CD4-positive, alpha-beta T cell treated with Interleukin-2 at 100 ng/mL for 4 hours (primary cell): ENCODE measurements at places on chromosomes 6 and 20.

DNA sequence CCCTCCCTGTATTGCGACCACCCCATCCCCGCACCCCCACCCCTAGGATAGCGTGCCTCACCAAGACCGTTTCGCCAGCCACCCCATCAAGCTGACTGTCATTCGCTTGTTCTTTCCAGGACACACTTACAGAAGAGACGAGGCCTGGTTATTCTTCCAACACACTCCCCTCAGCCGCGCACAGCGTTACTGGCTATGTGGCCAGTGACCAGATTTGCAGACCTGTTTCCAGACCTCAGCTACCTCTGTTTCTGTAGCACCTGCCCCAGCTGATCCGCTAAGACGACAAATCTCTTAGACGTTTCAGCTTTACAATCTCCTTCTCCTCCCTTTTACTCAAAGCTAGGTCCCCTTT is 26.1 kb downstream of the HLA-F start:
- no peak for DNase-seq

DNA sequence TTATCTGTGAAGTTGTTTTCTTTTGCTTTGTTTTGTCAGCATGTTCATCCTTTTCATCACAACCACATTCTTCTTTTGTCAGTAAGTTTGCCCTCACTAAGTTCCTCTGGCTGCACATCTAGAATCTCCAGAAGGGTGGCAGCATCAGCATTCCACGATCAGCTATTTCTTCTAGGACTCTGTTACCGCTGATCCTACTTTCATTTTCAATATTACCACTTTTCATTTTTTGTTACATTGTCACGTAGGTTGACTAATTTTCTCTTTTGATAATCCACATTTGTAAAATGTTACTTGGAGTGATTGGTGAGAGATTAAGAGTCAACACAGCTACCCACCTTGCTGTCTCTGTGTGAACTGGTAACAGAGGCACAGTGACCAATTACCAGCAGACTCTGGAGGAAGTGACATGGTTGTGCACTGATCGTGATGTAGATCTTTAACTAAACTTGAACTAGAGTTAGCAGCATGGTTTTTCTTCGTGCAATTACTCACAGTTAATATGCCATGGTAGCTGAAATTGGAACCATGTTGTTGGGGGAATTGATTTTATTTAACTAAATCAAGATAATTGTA is 307.9 kb upstream of the SLC35B3 start:
- no peak for DNase-seq

- no peak for DNase-seq
Observed at GRCh38 chr6:72217626-72218025, 331.3 kb downstream of the RIMS1 start.

GRCh38 chr6:52328303-52328662 is 33.7 kb upstream of the PAQR8 start:
- DNase-seq: no peak

DNA sequence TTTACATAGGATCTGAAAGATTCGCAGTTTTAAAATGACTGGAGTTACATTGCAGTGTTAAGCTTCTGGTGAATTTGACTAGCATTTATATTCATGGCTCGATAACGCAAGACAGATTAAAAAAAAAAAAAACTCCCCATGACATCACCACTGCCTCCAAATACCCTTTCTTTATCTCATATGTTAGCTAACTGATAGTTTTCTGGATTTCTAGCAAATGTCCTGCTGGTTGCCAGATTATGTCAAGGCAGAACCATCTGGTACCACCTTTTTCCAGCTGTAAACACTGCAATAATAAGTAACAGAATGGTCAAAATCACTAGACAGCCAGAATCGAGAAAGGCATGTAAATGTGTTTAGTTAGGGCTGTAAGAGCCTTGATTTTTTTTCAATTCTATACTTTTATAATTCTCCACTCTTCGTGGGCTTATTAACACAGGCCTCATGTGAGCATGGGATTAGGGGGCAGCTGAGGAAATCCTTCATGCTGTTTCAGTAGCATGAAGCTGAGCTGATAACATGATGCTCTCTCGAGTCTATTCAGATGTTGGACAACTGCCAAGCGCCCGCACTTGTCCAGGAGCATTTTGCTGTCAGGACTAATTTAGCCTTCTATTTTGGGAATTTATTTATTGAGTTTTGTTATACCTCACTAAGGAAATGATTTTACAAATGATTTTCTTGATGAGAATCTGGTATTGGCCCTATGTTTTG is 166.0 kb upstream of the SCGN start:
- no peak for DNase-seq

DNA sequence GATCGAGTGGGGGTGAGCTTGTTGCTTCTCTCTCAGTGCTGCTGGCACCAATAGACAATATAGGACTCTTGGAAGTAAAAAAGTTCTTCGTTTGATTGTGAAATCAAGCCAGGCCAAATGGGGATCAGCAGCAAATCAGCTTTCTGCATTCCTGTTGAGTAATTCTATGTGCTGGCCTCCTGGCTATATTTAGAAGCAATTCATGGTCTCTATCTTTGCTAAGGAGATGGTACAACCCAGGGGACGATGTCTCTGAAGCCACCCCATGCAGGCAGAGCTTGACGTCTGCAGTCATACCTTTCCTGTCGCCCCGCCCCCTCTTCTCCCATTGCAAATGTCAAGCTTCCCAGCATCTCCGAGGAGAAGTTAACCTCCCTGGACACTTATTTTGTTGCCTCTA is 199.1 kb downstream of the SCP2D1 start:
- DNase-seq: no peak

DNA sequence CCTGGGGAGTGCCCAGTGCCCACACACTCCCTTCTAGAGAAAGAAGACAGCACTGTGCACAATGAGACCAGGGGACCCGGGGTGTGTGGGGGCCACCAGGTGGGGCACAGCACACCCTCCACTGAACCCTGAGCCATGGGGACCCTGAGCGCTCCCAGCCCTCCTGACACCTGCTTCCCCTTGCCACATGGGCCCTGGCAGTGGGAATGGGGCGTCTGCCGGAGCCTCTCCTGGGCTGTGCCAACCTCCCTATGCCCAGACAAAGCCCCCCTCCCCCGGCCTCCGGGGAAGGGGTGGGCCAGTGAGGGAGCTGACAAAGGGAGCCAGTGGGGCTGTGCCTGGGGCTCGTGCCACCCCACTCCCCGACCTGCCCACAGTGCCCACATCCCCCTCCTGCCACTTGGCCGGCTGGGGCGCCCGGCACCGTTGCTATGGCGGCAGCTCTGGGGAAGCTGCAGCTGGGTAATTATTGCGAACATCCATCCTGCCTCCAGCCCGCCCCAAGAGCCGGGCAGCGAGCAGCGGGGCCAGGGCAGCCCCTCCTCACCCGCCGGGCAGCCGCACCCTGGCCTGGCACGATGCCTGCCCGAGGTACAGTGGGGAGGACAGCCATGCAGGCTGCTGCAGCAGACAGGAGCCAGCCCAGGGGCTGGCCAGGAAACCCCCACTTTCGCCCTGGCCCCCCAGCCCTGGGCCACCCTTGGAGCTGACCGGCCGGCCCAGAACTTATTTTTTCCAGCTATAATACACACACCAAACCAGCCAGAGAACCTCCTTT is 41.9 kb upstream of the NOL4L start:
- DNase-seq: no peak

DNA sequence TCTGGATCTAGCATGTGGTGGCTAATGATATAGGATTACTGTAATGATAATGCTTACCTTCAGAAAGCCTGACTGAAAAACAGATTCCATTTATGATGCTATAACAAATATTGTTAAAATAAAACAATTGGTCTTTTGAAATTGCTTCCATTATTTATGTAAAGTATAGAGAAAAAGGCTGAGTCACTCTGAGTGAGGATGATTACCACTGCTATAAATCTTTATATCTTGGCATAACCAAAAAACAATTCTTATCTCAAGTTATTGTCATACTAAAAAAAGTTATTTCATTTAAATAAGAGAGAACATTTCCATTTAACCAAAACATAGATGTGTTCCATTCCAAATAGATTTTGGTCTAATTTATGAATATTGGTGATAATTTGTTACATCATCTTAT is 53.0 kb upstream of the DST start:
- no peak for DNase-seq

GRCh38 chr6:30705620-30706019 is 11.5 kb downstream of the MDC1 start:
- DNase-seq: no peak

DNA sequence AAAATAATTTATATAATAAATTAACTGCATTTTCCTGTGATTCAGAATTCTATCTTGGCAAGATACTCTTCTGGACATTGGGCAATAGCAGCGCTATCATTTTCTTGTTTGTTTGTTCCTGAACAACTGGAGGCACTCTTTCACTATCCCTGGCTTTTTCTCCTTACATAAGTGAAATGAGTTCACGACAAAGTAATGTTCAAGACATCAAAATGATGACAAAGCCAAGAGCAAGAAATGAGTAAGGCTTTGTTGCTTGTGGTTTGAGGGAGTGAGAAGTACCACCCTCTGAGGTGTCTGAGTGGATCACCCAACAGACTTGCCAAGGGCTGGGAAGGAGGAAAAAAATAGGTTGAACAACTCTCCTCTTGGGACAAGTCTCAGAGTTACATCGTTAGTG is 466.6 kb upstream of the JAG1 start:
- no peak for DNase-seq

GRCh38 chr6:14035874-14036273 is 81.7 kb upstream of the CD83 start:
- no peak for DNase-seq

- DNase-seq: no peak
Observed at GRCh38 chr6:91031581-91031980, 444.7 kb upstream of the MAP3K7 start.

DNA sequence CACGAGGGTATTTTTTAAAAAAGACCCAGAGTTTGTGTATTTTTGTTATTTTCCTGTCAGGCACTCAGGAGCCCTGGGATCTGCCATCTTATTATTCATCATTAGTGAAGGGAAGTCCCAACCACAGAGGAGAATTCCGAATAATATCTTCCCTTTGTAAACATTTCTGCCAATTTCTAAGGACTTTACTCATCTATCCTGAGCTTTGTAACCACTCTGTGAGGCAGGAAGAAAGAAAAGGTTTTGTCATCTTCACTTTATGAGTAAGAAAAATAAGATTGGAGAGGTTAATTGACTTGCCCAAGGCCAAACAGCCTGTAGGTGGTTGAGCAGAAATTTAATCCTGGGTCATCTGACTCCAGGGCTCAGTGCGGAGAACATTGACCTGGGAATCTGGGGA is 23.0 kb upstream of the IYD start:
- no peak for DNase-seq

DNA sequence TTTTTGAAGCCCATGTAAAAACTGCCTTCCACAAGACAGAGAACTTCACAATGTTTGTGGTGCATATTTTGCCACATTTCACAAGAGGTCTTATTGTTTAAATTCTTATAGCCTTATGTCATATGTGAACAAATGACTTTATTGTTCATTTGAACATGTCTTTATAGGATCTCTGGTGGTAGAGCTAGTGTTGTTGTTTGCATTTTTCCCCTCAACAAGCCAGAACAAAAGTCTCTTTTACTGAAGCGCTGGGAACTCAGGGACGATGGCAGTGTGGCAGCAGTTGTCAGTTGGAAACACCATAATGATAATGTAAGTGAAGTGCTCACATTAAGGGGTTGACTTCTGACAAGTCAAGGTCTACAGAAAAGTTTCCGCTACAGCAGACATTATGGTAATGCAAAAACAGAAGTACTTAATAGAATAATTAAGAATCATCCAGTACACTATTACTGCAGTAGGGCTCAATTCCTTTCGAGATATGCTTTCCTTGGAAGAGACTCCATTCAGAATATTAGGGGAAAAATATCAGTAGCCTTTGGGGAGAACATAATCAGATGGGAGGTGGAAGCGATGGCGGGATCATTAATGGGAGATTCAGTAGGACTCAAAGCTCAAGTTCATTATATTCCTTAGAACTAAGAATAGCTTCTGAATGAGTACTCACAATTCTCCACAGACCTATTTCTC is 180.0 kb downstream of the GJA10 start:
- DNase-seq: no peak

DNA sequence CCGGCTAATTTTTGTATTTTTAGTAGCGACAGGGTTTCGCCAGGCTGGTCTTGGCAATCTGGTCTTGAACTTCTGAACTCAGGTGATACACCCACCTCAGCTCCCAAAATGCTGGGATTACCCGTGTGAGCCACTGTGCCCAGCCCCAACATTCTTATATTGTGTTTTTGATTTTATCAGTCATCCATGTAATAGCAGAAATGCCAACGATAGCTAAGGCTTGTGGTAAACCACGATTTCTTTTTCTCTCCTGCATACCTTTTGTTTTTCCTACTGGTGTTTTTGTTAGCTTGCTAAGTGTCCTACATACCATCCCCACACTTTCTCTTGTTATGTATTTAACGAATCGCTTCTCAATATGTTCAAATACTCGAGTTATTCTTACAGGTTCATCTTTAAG is 12.1 kb downstream of the PHACTR2 start:
- no peak for DNase-seq

- no peak for DNase-seq
Observed at GRCh38 chr6:124223611-124224345, 420.1 kb downstream of the NKAIN2 start.

DNA sequence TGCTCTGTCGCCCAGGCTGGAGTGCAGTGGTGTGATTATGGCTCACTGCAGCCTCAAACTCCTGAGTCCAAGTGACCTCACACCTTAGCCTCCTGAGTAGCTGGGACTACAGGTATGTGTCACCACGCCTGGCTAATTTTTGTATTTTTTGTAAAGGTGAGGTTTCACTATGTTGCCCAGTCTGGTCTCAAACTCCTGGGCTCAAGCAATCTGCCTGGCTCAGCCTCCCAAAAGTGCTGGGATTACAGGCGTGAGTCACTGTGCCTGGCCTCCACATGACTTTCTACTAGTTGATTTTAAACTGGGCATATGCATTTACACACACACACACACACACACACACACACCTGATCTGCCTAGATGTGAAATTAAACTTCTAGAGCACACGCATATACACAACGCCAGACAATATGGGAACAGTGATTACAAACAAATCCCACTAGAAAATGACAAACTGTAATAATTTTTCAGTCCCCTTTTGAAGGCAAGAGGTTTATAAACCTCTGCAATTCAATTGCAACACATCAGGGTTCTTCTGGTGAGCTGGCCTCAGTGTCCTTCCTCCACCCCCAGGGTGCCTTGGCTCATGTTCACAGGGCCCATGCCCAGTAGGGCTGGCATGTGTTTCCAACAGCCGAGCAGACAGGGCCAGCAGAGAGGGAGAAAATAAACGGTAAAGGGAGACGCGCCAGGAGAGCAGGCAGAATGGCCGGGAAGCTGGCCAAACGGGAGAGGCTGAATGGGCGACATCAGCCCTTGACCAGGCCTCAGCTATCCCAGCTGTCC is 31.2 kb downstream of the PARD6B start:
- no peak for DNase-seq

DNA sequence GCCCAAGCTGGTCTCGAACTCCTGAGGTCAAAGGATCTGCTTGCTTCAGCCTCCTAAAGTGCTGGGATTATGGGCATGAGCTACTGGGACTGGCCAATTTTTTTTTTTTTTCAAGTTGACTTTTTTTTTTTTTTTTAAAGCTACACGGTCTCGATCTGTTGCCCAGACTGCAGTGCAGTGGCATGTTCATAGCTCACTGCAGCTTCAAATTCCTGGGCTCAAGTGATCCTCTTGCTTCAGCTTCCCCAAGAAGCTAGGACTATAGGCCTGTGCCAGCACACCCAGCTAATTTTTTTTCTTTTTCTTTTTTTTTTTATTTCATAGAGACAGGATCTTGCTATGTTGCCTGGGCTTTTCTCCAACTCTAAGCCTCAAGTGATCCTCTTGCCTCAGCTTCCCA is 59.5 kb downstream of the NCOA3 start:
- DNase-seq: no peak
